Lower leg skin (tissue), 4 donors: ENCODE measurements at places on chromosomes 3 and 15. TPM values are rescaled to one million over a fixed set of nuclear protein-coding genes. Genes with fewer than 3 reads are reported as not detected.

FANCD2OS gene
- total RNA-seq, result not detected

MESP2 gene
- total RNA-seq, result 0.45 TPM

TF gene
- total RNA-seq, result 2.4 TPM

SERINC4 gene
- total RNA-seq, result not detected

PTX3 gene
- 10.8 TPM for total RNA-seq

TERC gene
- total RNA-seq, result 86.6 TPM

P2RY14 gene
- 3.2 TPM for total RNA-seq

- peak; percentile 88 for DNase-seq
Observed at GRCh38 chr3:46406788-46407611, at the start of the genes CCR5AS and CCRL2. Gene CCR5AS, minus strand, starts transcription at chr3:46407066. Gene CCRL2, plus strand, starts transcription at chr3:46407259. Its CDS starts 821 bp downstream, at chr3:46408080.

GRCh38 chr3:46221938-46222337 is 13.8 kb upstream of the CCR1 start:
- DNase-seq, result no peak

GRCh38 chr15:57698243-57698642 is 8.3 kb upstream of the POLR2M start:
- no peak for DNase-seq

DNA sequence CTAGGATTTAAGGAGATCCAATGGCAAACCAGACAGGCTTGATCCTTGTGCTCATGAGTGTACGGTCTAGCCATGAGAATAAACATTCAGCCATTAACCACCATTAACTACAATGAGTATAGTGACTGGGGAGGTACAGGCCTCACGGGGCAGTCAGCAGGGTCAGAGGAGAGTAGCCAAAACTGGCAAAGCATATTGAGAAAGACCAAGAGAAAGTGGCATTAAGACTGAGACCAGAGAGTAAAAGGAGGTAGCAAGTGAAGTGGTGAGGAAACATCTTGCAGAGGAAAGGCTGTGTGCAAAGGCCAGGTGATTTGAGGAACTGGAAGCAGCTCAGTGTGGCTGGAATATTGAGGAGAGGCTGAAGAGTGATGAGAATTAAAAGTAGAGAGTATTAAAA is 407.2 kb upstream of the LMCD1 start:
- DNase-seq, result no peak

GRCh38 chr3:115681736-115682135 is 58.4 kb downstream of the GAP43 start:
- DNase-seq, result no peak

GRCh38 chr3:151804267-151804666 is 9.6 kb upstream of the AADAC start:
- no peak for DNase-seq

GRCh38 chr15:88606070-88606794 is 14.9 kb upstream of the AEN start:
- DNase-seq, result no peak
